GM10248 (cell line): ENCODE measurements at places on chromosomes 2 and 18.

GRCh38 chr2:3646446-3646845 lies 11.6 kb upstream of the ALLC start:
- DNase-seq = no peak

GRCh38 chr18:36481201-36481657 lies 183.7 kb downstream of the FHOD3 start:
- no peak for DNase-seq

DNA sequence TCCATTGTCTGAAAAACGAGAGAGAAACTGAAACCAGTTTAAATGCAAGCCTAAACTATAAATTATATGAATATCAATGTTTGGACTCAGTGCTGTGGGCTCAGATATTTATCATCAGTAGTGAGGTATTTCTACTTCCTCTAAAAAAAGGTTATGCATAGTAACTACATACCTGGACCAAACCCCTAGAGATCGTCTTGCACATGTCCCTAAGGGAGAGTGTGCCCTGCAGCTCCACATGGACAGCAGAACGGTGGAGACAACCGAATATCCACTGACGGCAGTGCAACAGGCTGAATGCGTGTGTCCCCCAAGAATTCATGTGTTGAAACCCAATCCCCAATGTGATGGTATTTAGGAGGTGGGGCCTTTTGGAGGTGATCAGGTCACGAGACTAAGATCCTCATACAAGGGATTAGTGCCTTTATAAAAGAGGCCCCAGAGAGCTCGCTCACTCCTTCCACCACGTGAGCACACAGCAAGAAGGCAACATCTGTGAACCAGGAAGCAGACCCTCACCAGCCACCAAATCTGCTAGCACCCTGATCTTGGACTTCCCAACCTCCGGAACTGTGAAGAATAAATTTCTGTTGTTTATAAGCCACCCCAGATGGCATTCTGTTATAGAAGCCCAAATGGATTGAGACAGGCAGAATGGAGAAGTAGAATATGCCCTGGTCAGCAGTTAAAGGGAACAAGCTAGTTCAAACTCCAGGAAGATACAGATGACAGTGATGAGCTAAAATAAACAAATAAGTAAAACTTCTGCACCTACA lies 208.4 kb downstream of the ANAPC1 start:
- DNase-seq = no peak

DNA sequence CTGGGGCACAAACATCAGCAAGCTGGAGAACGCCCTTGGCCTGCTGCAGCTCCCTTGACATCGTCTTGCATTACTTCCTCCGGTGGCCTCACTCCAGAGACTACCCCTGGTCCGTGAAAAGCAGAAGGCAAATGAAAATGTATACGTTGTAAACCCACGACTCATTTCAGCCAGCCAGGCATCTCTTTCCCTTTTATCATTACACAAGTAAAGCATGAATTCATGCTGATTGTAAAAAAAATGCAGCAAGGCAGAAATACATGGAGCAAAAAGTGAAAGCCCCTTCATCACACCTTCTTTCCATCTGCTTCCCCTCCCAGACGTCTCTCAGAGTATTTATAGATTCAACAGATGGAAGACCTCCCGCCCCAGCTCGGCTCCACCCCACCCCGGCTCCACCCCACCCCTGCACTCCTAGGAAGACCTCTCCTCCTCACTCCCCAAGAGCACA lies 41.6 kb upstream of the RALBP1 start:
- peak; percentile 49 for DNase-seq

- DNase-seq = no peak
Observed at GRCh38 chr2:40028792-40029488, 249.9 kb upstream of the THUMPD2 start.

DNA sequence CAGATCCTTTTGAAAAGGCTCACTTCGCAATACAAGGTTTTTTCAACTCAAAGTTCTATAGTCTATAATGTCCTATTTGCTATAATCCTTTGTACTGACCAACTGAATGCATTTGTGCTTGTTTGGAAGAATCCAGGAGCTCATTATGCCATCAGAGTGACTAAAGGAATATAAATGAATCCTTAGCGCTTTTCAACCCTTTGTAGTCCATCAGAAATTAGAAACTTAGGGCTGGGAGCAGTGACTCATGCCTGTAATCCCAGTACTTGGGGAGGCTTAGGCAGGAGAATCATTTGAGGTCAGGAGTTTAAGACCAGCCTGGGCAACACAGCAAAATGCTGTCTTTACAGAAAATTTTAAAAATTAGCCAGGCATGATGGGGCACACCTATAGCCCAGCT lies 330.2 kb upstream of the CHAC2 start:
- no peak for DNase-seq

DNA sequence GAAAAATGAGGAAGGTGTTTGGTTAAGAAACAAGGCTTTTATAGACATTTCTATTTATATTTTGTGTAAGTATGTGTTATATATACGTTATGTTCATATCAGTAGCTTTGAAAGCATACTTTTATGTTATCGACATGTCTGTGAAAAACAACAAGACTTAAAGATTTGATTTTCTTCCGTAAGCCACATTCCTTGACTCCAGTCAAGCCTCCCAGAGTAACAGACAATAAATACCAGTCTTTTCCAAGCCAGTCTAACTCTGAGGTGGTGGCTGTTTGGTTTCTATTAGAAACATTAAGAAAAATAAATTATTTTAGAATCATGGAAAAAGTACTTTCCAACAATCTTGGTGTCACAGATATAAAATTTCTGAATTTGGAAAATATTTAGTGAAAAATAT lies 16.3 kb upstream of the ITGAV start:
- no peak for DNase-seq

DNA sequence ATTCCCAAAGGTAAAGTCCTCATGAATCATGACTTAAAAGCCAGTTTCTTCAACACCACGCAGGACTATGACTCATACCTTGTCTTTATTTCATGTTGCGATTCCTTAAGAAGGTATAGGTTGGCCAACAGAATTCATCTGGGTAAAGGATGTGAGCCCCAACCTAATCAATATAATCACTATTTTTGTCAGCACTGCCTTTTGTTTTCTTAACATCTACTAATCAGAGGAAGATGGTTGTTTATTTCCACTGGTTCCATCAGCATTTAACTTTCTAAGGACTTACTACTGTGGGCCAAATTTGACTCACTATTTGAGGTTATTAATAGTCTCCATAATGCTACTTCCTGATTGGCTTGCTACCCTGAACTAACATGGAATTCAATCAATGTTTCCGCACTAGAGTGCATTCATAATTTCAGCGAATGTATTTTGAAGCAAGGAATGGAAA lies 78.6 kb downstream of the SCG2 start:
- no peak for DNase-seq

GRCh38 chr18:44837482-44838180 lies 156.9 kb downstream of the SETBP1 start:
- no peak for DNase-seq

GRCh38 chr18:79448621-79449020 lies 52.9 kb downstream of the NFATC1 start:
- DNase-seq = no peak

DNA sequence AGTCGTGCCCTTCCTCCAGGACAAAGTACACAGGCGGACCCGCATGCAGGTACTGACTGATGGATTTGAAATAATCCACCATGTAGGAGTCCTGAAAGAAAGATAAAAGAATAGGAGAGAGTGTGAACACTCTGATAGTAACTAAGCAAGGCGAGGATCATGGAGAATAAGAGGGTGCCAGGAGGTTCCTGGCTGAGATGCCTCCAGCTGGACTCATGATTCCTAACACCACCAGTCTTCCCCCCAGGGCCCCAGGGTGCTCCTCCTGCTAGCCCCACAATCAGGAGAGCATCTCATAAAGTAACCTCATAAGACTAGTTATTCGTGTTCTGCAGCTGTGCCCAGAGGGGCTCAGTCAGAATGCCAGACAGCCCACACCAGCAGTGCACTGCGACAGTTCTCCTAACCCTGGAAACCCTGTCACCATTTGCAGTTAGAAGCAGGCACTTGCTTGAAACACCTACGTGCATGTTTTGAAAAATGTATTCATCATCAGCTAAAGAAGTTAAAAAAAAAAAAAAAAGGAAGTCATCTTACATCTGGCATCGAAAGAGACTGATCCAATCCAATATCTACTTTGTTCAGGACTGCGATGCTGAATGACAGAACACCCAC lies 36.7 kb downstream of the RMC1 start:
- no peak for DNase-seq

DNA sequence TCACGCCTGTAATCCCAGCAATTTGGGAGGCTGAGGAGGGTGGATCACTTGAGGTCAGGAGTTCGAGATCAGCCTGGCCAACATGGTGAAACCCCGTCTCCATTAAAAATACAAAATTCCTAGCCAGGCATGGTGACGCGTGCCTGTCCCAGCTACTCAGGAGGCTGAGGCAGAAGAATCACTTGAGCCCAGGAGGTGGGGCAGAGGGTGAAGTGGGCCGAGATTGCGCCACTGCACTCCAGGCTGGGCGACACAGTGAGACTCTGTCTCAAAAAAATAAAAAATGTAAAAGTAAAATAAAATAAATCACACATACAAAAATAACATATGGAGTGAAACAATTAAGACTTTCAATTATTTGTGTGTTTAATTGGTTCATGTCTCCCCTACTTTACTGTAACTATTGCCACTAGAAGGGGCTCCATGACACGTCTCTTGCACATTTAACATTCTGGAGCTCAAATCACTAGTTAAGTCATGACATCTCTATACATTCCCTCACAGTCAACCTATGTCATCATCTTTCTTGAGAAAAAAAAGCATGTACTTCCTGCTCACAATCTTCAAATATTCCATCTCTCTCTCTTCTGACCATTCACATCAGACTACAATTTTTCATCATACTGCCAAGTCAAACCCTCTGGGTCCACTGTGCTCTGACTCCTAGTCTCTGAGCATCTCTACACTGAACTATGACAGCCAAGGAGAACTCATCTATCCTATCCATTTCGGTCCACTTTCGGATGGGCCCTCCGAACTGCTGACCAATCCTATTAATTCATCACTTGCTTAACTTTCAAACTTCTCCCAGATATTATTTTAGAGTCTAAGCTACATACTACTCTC lies 6.7 kb downstream of the GFPT1 start:
- no peak for DNase-seq

DNA sequence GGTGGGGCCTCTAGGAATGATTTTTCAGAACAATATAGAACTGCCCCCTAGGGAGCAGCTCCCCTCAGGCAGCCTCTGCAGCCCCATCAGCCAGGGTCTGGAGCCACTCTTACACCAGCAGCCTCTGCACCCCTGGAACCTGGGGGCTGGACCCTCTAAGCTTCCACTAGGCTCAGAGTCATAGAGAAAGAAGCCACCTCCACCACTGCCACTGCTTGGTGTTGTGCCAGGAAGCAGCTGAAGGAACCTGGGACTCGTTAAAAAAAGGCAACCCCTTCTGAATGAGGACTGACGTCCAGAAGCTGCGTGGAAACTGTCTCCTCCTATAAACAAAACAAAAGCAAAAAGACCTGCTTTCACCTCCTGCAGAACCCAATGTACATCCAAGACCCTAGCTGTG lies 98.1 kb upstream of the HS6ST1 start:
- DNase-seq = no peak

GRCh38 chr2:118841450-118841827 lies 6.0 kb downstream of the EN1 start:
- DNase-seq = no peak
